ENCODE measurements at places on chromosomes 1 and 21.

DNA sequence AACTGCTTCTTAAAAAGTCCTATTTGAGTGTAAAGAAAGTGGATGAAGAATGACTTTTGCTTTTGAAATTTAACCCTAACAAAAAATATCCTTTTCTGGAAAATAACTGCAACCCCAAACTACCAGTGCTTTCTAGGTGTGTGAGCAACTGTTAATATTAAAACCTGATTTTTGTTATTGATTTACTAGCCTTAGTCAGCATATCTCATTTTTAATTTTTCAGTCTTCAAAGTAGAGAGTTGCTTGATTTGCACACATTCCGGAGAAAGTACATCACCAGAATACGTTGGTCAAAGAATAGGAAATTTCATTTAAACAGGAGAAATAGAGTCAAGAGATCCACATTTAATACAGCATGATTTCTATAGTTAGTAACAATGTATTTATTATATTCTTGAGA is 141.8 kb upstream of the ADAMTS5 start:
- no peak for DNase-seq

- DNase-seq = no peak
These were observed 11.9 kb downstream of the WASF2 start for GRCh38 chr1:27478098-27478497.

DNA sequence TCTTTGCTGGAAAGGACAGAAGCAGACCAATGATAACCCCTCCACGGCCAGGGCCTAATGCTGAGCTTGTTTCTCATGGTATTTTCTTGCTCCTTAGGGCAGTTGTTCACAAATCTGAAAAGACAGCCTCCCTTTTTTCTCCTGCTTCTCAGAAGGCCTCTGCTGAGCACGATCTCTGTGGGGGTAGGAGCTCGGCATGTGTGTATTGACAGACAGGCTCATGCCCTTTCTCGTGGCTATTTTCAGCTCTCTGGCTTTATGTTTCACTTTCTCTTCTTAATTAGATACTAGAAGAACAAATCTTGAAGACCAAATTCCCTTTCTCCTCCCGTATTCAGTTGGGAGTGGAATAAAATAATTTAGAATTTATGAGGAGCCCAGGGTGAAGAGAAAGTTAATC is 768 bp upstream of the RIIAD1 start:
- DNase-seq = no peak

DNA sequence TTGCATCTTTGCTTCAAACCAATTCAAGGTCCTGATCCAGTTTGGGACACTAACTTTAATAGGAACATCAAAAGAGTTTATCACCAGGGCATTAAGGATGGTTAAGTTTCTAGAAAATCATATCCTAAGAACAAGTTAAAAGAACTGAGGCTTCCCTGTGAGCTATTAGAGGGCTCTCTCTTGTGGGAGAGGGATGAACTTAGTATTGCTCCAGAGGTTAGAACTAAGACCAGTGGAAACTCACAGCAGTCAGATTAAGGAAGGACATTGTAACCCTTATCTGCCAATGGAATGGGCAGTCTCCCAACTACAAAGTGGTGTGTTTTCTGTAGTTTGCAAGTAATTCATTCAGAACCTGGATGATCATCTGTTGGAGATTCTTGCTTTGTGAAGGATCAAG is 36.8 kb downstream of the UBE2U start:
- no peak for DNase-seq

GRCh38 chr21:44919913-44920693 is 596 bp downstream of the ITGB2 start:
- DNase-seq = no peak

GRCh38 chr1:33065301-33065700 is 15.7 kb upstream of the AZIN2 start:
- DNase-seq = no peak

DNA sequence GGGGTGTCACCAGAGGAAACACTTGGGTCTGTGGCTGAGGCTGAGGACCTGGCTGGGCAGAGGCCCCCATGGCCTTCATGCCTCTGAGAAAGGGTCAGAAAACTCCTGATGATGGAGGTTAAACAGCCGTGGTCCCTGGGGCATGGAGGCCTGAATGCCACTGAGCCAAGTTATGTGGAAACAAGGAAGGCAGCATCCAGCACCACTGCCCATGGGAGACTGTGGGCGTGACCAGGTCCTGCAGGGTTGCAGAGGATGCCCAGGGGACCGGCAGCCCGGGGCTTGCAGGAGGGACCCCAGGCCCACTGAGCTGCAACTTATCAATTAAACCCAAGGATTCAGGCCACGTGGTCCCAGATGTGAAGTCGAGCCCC is 18.9 kb upstream of the COL6A2 start:
- no peak for DNase-seq

DNA sequence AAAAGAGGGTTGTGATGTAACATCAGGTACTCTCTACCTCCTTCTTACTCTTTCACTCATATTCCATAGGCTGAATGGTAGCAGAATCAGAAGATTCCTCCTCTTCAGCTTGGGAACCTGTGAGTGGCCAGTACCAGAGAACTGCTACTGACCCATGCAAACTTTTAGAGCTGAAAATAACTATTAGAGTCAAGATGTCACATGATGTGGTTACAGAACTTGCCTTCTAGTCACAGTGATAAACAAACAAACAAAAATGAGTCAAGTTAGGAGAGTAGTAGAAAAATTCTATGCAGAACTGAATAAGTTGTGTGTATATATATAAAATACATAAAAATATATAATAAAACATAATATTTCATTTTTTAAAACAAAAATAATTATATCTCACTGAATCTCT is 47.6 kb upstream of the RGS1 start:
- no peak for DNase-seq

DNA sequence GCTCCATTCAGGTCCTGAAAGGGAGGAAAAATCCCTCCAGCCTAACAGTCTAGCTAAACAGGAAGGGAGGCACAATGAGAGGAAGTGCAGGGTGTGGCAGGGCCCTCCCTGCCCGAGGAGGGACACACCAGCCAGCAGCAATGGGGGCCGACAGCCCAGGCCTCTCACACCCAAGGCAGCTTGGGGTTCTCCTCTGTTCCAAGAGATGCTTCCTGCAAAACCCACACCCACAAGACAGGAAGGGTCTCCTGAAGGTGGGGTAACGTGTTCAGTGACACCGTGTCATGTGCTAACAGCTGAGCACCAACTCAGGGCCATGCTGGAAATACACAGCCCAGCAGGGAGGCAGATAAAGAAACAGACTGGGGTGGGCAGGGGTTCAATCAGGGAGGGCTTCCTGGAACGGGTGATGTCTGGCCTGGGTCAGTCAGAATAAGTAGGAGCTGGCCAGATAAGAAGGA is 10.2 kb downstream of the ECE1 start:
- no peak for DNase-seq

- DNase-seq = no peak
These were observed 35.8 kb downstream of the FMO3 start for GRCh38 chr1:171126504-171126903.

DNA sequence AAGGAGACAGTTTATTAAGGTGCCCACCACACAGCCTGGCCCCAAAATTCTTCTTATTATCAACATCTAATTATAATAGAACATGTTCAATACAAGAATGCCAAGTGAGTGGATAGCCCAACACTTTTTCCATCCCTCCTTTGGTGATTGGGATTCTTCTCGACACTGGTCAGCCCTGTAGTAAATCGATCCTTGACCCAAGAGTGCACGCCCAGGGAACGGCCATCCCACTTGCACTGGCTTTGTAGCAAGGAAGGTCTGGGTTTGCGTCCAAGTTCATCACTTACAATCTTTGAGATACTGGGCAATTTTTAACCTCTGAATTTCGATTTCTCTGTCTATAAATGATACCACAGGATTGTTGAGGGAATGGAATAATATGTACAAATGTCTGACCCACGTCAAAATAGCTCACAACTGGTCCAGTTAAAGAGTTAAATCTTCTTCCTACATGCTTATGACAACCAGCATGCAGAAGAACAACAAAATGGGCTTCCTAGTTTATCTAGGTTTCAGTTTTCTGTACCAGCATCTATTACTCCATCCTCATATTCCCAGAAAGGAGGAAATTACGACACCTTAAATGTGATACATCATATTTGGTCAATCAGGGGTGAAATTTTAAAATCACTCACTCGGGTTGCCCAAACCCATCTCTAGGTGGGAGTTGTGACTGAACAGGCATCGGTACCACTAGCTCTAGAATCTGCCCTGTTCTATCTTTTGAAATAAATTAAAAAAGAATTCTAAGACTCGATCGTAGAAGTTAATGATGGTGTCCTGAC is 161.8 kb downstream of the CLIC6 start:
- DNase-seq = no peak

- DNase-seq = no peak
These were observed 9.4 kb downstream of the C1orf162 start for GRCh38 chr1:111483166-111483565.

- no peak for DNase-seq
These were observed 609.0 kb upstream of the PRMT6 start for GRCh38 chr1:106447466-106447865.

DNA sequence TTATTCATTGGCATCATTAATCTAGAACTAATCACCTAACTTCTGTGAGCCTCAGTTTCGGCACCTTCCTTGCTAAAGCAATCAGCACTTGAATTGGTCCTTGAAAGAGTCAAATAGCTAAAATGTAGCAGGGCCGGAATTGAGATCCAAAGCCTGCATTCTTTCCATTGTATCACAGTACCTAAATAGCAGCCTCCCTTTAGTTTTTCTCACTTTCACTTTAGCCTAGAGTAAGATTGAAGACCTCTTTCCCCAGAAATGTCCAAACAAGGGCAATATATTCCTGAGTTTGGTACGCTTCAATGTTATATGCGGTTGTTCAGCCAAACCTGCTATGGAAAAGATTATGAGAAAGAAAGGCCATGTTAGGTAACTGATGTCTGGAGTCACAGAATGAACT is 121.9 kb upstream of the BMP8A start:
- DNase-seq = no peak

DNA sequence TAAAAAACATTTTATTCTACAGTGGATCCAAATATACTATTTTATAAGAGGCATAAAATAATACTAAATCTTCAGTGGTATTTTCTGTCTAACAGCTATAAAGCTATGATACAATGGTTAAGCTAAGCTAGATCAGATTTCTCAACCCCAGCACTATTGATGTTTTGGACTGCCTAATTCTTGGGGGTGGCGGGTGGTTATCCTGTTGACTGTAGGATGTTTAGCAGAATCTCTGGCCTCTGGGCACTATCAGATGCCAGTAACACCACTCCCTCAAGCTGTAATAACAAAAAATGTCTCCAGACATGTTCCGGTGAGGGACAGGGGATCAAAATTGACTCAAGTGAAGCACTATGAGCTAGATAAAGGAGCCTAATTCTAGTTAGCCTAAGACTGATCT is 118.5 kb downstream of the APP start:
- no peak for DNase-seq

- DNase-seq = no peak
These were observed 31.7 kb downstream of the AK5 start for GRCh38 chr1:77313491-77313890.

DNA sequence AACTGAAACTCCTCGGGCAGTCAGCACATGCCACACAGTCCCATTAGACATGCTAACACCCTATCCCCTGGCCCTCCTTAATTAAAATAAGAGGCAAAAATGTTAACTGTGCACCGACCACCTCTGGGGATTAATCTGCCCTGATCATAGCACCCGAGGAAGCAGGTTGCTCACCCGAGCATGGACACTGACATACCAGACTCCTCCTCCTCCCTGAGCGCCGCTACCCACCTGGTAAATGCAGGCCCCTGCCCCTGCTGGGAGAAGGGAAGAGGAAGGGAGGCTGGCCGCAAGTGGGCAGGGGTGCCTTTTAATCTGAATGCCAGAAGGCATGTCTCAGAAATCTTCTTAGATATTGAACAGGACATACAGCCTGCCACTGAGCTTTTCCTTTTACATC is 360.9 kb downstream of the RRAGC start:
- no peak for DNase-seq

DNA sequence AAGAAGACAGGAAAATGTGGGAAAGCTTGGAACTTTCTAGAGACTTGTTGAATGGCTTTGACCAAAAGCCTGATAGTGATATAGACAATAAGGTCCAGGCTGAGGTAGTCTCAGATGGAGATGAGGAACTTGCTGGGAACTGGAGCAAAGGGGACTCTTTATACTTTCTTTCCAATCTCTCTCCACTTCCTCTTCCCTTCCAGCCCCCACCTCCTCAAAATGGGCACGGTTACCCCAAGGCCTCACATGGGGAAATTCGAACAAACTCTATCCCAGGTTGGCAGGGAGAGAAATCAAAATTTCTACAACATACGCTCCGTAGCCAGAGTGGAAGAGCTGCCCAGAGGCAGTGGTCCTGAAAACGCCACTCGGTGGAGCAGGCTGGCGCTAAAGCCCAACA is 15.2 kb downstream of the PPT1 start:
- no peak for DNase-seq

DNA sequence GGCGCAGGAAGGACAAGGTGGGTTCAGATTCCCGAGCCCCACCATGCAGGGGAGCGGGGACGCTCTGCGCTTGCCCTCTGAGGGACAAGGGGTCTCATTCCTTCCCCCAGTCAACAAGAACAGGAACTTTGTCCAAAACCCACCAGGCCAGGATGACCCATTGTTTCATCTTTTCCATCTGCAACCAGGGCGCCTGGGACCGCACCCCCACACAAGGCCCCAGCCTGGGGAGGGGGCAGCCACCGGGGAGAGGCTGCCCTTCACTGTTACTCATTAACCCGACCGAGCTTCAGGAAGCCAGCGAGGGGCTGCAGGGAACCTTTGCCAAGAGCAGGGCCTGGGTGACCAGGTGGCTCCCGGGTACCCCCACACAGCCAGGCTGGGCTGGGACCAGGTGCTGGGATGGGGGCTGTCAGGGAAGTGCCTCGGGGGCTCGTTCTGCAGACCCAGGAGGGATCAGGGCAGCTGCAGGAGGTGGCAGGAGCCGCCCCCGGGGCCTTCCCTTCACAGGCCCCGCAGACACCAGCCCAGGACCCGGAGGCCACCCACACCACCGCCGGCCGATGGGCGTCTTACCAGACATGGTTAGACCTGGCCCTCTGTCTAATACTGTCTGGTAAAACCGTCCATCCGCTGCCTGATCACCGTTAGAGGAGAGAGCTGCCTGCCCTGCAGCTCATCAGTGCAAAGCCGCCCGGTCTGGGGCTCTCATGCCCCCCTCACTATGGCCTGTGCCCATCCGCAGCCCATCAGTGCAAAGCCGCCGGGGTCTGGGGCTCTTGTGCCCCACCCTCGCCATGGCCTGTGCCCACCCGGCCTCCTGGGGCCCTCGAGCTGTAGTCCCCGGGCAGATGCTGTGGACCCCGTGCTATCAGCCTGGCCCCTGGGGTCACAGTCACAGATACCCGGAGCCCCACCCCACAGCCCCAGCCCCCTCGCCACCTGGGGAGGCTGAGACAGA is 4.9 kb upstream of the TTLL10 start:
- no peak for DNase-seq

GRCh38 chr1:155850345-155850744 is 6.7 kb downstream of the GON4L start:
- no peak for DNase-seq

All from NCI-H1048 (cell line).